Naive thymus-derived CD8-positive, alpha-beta T cell (primary cell): ENCODE measurements at places on chromosomes 6 and 20.

- DNase-seq: no peak
Measured at GRCh38 chr6:14889611-14890593, 356.0 kb upstream of the JARID2 start.

DNA sequence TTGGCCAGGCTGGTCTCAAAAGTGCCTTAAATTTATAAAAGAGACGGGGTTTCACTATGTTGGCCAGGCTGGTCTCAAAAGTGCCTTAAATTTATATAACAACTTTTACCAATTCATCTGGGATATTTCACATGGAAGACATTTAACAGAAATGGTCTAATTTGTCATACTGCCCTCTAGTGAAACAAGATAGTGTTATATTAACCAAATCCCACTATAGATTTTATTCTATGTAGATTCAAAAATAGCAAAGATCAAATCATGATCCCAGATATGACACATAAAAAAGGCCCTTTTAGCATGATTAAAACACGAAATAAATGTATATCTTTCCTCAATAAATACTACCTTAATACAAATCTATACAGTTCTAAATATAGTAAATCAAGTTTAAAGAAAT lies 102.8 kb upstream of the TFAP2D start:
- DNase-seq: no peak

- DNase-seq: no peak
Measured at GRCh38 chr6:15369838-15370237, 124.0 kb downstream of the JARID2 start.

- DNase-seq: no peak
Measured at GRCh38 chr6:124995645-124996325, 33.5 kb downstream of the RNF217 start.

DNA sequence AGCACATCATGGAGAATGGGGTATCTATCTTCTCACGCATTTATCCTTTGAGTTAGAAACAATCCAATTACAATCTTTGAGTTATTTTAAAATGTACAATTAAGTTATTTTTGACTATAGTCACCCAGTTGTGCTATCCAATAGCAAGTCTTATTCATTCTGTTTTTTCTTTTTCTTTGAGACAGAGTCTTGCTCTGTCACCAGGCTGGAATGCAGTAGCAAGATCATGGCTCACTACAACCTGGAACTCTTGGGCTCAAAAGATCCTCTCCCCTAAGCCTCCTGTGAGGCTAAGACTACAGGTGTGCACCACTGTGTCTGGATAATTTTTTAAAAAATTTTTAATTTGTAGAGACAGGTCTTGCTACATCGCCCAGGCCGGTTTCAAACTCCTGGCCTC lies 201.5 kb upstream of the ZNF217 start:
- DNase-seq: no peak

- no peak for DNase-seq
Measured at GRCh38 chr20:1890469-1891262, 4.5 kb upstream of the SIRPA start.

GRCh38 chr20:58697201-58697866 lies 4.7 kb downstream of the NPEPL1 start:
- DNase-seq: no peak

GRCh38 chr6:28922004-28922820 lies 1.6 kb downstream of the TRIM27 start:
- no peak for DNase-seq

GRCh38 chr6:24900917-24901697 lies 34.7 kb downstream of the RIPOR2 start:
- no peak for DNase-seq

DNA sequence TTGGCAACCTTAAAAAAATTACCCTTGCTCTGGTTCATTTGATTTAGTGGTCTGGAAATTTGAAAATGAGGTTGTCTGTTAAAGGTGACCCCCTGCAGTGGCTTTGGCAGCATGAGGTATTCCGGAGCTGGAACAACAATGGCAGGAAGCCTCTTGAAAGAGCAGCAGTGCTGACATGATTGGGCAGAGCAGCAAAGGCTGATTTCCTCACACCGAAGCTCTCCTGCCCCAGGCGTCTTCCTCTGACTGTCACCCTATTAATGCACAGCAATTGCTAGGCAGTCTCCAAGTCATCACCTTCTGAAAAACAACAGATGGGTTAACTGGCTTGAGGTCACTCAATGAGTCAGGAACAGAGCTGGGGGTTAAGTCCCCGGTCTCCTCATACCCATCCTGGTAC lies 241.8 kb upstream of the MMS22L start:
- no peak for DNase-seq

- no peak for DNase-seq
Measured at GRCh38 chr6:158764183-158764849, 54.9 kb downstream of the EZR start.

DNA sequence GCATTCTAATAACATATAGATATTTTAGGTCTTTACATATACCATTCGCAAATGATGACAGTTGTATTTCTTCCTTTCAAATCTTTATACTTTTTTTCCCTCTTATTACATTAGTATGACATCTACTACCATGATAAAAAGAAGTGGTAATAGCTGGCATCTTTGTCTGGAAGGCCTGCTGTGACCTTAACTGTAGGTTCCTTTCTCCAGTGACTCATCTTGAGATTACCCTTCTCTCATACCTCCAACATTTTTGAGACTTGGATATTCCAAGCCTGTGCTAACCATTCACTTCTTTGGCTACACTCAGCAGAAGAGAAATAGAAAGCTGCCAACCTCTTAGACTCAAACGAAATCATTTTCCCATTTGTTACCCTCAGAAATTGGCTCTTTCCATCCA lies 30.3 kb downstream of the ZKSCAN8 start:
- no peak for DNase-seq

DNA sequence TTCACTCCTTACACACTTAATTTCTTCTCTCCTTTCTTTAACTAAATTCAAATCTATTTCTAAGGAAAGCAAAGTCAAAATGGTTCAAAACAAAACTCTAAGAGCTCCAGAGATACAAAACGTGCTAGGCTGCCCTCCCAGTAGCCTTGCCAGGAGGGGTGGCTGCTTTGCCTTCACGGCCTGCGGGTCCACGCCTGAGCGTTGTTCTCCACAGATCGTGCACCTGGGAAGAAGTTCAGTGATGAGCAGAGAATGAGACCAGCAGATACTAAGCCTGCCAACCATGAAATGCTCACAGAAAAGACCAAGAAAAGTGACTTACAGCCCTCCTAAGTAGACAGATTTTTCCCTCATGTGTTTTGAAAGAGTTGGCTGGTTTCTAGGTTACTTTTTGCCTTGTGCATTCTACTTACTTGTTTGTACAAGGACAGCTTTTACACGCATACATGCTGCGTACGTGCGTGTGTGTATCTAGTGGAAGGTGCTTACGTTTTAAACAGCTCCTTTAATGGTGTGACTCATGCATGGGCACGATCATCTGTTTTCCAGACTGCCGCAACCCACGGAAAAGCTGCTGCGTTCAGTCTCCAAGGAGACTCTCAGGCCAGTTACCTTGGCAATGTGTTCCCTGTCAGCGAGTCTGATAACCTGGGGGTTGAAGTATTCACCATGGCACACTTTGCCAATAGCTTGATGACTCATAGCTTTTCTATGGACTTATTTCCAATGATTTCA lies 32.4 kb upstream of the PBOV1 start:
- no peak for DNase-seq

DNA sequence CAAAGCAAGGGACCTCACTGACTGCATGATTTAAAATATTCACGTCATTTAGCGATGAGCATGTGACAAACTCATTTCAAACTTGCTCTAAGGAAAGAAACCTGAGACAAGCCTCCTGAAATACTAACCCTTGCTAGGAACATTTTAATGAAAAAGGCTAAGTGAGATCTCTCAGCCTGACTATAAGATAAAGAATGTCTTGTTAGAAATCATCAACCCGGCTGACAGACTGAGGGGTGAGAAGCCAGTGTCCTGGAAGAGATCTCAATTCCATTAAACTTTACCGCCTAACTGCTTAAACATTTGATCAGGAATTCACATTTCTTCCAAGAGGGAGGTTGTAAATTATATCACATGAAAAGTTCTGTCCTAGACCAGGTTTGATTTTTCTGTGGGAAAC lies 274.8 kb upstream of the EXOC2 start:
- no peak for DNase-seq

GRCh38 chr6:47248446-47248845 lies 61.3 kb downstream of the TNFRSF21 start:
- DNase-seq: no peak

GRCh38 chr6:5401845-5402738 lies 140.8 kb downstream of the FARS2 start:
- no peak for DNase-seq

GRCh38 chr6:105994118-105994590 lies 92.0 kb upstream of the PRDM1 start:
- peak; percentile 21 for DNase-seq

DNA sequence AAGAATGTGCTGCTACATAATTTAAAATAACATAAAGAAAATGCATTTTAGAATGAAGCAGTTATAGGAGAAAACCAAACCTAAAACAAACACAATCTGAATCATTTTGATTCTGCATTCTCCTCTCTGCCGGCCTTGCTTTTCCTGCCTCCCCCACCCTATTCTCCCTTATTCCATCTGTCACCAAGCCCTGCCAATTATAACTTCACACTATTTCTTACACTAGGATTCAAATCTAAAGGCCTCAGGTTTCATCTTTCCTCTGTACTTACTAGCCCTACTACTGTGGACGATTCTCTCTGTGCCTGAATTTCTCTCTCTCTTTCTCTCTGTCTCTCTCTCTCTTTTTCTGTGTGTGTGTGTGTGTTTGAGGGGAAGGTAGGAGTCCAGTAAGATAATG lies 18.7 kb upstream of the PRIM2 start:
- DNase-seq: no peak

DNA sequence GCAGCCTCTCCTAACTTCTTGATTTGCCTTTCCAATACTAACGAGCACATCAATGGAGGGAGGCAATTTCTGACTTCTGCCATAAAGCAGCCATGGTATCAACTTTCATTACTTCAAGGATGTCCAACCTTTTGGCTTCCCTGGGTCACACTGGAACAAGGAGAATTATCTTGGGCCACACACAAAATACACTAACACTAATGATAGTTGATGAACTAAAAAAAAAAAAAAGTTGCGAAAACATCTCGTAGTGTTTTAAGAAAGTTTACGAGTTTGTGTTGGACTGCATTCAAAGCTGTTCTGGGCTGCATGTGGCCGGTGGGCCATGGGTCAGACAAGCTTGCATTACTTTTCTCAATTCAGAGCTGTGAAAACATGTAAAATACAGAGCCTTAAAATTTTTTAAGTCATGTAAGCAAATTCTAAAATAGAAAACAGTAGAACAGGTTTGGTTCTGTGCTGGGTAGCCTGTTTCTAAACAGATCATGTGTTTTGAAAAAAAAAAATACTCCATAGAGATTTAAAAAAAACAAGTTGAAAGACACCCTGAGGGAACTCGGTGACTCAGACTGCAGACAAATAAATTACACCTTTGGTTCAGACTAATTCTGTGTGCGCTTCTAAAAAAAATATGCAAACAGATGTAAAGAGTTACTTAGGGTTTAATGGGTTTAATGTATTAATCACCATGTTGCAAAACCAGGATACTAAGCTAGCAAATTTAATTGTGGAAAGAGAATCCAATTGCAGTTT lies 43.6 kb upstream of the SLC22A23 start:
- no peak for DNase-seq

- no peak for DNase-seq
Measured at GRCh38 chr6:158715330-158716311, 65.8 kb downstream of the SYTL3 start.
